MV-4-11 (cell line): ENCODE measurements at places on chromosomes 2 and 18.
A peak's percentile ranks its signal among the peaks of the same experiment; 100 is the strongest.

DNA sequence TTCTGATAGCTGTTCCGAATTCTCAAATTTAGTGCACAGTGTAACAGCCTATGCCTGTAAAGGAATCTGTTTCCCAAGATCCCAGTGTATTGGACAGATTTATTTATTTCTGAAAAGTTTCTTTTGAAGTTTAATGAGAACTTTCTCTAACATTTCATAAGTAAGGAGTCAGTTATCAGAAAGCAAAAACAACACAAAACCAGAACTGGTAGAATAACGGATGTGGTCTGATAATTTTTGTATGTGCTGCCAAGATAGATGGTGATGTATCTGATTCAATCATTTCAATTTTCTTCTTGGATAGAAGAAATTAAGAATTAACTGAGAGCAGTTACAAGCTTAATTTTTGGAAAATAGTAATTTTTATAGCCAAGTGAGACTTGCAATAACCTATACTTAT lies 374.3 kb downstream of the SOCS6 start:
- DNase-seq, result no peak

DNA sequence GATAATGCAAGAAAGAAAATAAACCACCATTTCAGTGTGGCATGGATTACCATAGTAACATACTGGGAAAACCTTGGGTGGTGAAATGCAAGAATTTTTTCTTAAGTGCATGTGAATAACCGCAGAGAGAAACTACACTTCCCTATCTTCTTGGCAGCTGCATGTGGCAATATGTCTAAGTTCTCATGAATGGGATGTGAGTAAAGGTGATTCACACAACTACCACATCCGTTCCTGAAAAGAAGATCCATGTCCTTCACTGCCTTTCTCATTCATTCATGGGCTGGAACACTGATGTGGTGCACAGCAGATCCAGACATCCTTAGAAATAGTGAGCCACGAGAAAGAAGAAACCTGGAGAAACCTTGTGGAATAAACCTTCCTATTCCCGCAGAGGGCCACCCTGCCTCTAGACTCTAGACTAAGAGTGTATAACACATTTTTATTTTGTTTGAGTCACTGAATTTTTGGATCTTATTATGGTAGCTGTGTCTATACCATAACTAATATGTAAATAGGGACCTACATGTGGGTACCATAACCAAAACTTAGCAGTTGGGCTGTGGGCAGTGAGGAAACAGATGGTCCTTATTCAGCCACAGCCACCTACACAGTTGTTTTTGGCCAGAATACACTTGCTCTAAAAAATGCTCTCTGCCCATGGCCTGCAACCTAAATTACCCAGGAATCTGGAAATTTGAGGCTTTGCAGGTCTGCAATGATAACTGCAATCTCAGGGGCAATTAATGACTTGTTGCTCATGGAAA lies 573.3 kb downstream of the LRP1B start:
- peak; percentile 99 for DNase-seq

GRCh38 chr2:103174711-103175110 lies 412.9 kb downstream of the TMEM182 start:
- peak; percentile 17 for DNase-seq

GRCh38 chr2:177282787-177283572 lies 18.5 kb upstream of the NFE2L2 start:
- peak; percentile 24 for DNase-seq

- no peak for DNase-seq
Measured at GRCh38 chr2:109173311-109174171, 44.5 kb downstream of the SH3RF3 start.

- DNase-seq, result no peak
Measured at GRCh38 chr2:22076454-22076853, 952.7 kb downstream of the TDRD15 start.

GRCh38 chr18:715626-716025 lies 3.2 kb upstream of the ENOSF1 start:
- DNase-seq, result no peak

DNA sequence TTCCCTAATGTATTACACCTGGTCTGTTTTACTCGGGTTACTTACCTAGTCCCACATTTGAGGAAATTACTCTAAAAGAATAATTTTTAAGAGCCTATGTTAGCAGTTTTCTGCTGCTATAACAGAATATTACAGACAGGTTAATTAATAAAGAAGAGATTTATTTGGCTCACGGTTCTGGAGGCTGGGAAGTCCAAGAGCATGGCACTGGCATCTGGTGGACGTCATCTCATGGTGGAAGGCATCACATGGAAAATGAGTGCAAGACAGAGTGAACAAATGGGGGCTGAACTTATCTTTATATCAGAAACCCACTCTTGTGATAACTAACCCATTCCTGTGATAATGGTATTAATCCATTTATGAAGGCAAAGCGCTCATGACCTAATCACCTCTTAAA lies 12.8 kb upstream of the GLS start:
- DNase-seq, result no peak

DNA sequence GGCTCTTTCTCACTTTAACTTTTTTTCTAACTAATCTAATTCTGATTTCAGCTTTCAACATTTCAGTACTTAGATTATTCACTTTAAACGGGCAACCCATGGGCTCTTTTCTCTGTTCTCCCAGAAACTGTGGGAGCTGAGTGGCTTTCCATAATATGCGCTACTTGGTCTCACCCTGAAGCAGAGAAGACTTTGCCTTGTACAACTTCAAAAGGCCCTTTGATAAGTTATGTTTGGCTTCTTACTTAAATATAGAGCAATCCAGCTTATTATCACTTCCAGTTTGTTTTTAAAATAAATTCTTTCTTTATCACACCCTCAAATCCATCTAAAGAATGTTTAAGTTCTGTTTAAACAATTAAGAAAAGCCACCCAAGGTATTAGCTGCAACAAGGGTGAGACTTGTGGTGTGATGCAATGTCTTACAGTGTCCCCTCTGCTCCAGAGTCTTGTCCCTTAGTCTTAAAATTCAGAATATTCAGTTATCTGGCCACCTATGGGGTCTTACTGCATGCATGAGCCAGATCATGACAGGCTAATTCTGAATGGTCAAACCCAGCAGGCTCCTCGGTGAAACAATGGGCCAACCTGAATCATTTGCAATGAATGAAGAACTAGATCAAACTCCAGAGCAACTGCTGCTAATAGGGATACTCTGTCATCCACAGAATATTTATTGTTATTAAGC lies 38.8 kb downstream of the GCG start:
- DNase-seq, result no peak

DNA sequence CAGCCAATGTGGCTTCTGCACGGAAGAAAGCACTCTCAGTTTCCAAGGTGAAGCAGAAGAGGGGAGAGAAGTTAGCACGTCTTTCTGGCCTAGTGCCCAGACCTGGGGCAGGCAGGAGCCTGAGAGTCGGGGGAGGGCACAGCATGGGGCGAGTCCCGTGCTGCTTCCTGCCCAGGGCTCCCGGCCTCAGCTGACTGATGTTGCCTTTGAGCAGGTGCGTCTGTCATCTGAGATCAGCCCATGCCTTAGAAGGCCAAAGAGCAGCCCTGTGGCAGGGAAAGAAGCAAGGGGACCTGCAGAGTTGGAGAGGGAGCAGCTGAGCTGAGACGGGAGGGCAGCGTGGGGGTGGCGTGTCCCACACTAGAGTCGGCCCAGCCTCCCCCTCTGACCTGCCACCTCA lies 3.3 kb downstream of the KCNIP3 start:
- no peak for DNase-seq

DNA sequence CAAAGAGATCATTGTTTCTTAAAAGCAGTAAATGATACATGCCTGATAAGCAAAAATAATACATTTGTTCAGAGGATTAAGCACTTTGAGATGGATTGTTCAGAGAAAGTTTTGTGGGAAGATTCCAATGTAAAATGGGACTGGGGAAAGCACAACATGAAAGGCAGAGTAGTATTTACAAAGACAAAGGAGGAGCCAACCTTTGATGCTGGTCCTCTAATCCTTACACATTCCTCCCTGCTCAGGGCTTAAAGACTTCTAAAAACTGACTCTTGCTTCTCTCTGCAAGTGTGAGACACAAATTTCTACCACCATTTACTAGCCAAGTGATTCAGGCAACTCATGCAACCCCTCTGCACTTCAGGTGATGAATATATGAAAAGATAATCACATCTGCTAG lies 47.2 kb upstream of the REG3G start:
- DNase-seq, result no peak

DNA sequence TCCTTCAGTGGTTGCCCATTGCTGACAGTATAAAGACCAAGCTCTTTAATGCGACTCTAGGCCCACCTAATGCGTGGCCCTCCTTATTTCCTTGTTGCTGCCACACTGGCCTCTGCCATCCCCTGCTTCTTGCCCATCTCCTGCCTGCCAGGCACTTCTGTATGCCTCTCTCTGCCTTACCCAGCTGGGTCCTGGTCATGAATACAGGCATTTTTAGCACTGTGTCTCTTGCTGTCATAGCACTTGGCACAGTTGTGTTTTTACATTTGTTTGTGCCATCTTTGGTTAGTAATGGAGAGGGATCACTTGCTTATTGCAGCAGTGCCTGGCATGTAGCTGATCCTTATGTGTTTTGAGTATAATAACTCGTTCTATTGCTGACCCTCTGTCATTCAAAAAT lies 38.7 kb downstream of the MAP4K4 start:
- DNase-seq, result no peak

DNA sequence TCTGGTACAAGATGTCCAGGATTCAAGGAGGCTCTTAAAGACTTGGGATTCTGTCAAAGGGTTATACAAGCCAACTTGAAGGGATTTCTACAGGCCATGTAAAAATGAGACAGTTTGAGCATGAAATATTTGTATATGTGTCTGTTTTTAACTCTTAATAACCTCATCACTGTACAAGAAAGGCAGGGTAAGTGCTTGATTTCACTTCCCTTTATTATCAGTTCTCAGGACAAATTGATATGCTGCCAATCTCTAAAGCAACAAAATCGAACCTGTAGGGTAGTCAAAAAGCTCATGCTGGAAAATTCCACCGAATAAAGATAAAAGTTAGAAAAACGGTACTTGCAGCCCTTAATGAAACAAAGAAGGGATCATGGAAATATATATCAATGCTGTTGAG lies 14.1 kb downstream of the COPS8 start:
- no peak for DNase-seq

DNA sequence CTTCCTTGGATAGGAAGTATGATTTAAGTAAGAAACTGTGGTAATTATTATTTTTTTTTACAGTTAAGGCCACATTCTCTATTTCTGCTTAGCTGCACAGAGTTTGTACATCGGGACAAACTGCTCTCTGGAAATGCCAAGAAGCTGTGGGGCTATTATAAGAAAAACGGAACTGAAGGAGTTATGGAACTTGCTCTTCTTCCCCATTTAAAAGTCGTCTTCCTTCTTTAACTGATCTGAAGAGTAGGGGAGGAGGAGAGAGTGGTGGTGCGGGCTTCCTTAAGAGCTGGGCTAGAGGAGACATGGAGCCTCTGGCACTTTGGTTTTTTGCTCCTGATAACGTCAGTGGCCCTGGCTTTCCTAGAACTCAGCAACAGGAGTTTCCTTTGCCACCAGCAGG lies 54.4 kb downstream of the RAB31 start:
- peak; percentile 95 for DNase-seq

GRCh38 chr18:61201511-61201910 lies 131.7 kb upstream of the CDH20 start:
- DNase-seq, result no peak

DNA sequence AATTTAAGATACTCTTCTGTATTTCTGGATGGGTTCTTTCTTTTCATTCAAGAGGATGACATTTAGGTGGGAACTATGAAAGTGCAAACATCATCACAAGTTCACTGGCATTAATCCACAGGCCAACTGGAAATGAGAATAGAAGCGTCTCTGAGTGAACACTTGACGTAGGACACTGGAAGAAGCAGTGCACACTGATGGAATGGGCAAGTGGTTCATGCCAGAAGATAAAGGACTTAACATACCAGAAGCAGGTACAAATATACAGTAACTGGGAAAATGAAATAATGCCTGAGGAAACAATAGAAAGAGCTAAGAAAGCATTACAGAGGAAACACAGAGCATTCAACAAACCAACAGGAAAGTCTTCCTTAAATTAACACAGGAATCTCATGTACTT lies 120.9 kb upstream of the CCDC195 start:
- DNase-seq, result no peak

- DNase-seq, result no peak
Measured at GRCh38 chr2:231399046-231399852, 3.7 kb downstream of the B3GNT7 start.

- DNase-seq, result no peak
Measured at GRCh38 chr2:23645230-23645808, 260.3 kb downstream of the KLHL29 start.

- DNase-seq, result no peak
Measured at GRCh38 chr2:196452758-196453157, 186.8 kb upstream of the CCDC150 start.
